ENCODE measurements at places on chromosomes 16 and 17. TPM values are rescaled to one million over a fixed set of nuclear protein-coding genes. Genes with fewer than 3 reads are reported as not detected.

Gene MYH13
- total RNA-seq = not detected

Gene SLFN12L
- 5.6 TPM for total RNA-seq

Gene TVP23A
- total RNA-seq = 3.3 TPM

GRCh38 chr16:74700438-74701225 lies at the start of gene MLKL:
Gene MLKL (minus strand): TSS chr16:74700862. CDS start chr16:74695757, 5,105 bp downstream.
- peak; percentile 64 for DNase-seq

GRCh38 chr17:37736428-37736827 lies 8.4 kb downstream of the HNF1B start:
- no peak for DNase-seq

DNA sequence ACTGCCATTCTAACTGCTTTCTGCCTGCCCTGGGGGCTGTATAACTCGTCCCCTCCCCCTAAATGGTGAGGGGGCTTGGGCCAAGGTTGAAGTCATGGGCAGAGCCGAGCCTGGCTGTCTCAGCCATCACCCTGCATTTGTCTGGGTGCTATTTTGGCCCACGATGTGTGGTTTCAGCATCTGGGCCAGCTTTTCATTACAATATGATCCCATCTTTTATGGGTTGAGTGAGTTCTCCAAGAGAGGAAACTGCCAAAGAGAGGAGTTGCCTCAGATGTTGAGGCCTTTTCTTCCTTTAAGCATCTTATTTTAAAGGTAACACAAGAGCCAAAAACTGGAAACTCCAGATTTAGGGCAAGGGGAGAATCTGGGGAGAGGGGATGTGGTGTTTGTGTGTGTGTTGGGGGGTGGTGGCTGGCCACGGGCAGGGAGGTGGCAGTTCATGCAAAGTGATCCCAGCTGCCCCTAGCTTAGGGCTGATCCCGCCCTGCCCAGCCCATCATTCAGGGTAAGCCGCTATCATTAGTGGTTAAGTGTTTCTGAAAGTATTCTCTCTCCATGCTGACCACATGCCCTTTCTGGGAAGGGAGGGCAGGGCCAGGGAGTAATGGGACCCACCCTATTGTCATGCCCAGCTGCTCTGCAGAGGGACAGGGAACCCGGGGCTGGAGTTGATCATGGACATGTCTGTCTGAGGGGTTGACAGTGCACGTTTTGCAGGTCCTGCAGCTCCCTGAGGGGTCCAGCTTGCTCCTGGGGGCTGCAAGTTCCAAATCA lies 83.2 kb upstream of the CLEC18A start:
- no peak for DNase-seq

Gene SLC2A4
- 11.2 TPM for total RNA-seq

Gene SLFN11
- total RNA-seq = 24.4 TPM

DNA sequence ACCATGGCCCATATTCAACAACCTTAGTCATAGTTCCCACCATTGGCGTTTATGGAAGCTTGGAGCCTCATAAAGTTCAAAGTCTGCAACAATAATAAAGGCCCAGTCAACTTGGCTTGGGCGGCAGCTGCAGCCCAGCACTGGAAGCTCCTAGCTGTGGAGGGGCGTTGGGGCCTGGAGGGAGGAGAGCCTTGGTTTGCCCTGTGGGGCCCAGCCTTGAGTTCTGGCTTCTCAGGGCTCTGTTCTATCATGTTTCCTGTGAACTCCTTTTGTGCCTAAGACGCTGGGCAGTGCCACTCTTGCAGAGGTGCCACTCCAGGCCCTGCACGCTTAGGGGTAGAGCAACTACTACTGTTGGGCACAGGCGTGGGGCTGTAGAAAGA lies 927 bp upstream of the ENGASE start:
- DNase-seq = peak; percentile 50

Gene CD300H
- total RNA-seq = not detected

- no peak for DNase-seq
These were observed 627.6 kb downstream of the MAF start for GRCh38 chr16:78972986-78973385.

GRCh38 chr16:72637306-72637705 lies 410.6 kb downstream of the ZFHX3 start:
- DNase-seq = no peak

Gene CYLD
- 45.7 TPM for total RNA-seq

- no peak for DNase-seq
These were observed 507 bp downstream of the CIITA start for GRCh38 chr16:10877472-10877946.

- DNase-seq = no peak
These were observed 10.3 kb downstream of the NLRC5 start for GRCh38 chr16:56999409-57000270.

DNA sequence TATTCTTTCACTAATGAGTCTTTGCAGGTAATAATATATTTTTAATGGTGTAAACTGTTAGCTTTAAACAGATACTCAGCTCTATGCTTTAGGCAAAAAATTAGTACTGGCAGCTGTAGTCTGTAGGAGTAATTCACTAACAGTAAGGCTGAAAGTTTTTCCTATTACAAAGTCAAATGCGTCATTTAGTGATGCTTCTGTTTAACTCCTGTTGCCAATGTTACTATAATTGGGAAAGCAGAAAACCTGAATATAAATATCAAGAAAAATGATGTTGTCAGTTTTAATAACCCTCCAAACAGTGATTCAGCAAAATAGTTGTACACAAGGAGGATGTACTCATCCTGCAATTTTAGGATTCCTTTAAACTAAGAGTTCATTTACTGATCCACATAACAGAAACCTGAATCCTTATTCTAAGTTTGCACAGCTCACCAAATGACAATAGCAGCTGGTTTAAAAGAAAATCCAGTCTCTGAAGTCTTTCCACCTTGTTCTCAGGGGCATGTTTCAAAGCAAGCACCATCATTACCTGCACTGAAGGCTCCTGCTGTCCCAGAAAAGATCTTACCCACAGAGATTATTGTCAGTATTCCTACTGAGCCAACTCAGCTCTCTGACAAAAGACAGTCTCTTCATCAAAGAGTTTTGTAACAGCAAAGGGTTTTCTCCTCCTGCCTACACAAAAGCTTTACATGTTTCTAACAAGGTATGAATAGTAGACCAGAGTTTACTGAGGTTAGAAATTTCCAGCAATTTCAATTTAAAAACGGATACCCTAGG lies 4.2 kb downstream of the CDR2 start:
- DNase-seq = no peak

Gene OR2C1
- total RNA-seq = not detected

Gene POLG2
- total RNA-seq = 27.6 TPM

- peak; percentile 82 for DNase-seq
These were observed 119.1 kb upstream of the SMURF2 start for GRCh38 chr17:64781014-64781756.

GRCh38 chr16:84600343-84601229 lies 17.3 kb downstream of the COTL1 start:
- no peak for DNase-seq

Gene ENPP7
- 0.18 TPM for total RNA-seq

Gene EXOC3L1
- total RNA-seq = 5.2 TPM

GRCh38 chr17:62663304-62663703 lies 35.8 kb downstream of the MRC2 start:
- no peak for DNase-seq

DNA sequence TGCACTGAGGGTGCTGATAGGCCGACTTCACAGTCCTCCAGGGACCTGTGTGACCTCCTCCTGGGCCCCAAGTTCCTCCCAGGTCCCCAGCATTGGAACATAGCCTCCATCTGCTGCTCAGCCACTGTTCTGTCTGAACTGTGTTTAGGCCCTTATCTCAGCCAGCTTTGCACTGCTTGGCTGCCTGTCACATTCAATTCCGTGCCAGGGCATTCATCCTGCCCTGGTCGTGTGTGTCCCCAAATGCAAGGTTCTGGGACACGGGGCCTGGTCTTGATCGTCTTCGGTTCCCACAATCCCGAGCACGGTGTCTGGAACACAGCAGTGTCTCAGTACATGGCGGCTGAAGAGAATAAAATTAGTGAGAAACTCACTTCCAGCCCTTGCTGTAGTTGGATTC lies 69.9 kb upstream of the NFAT5 start:
- DNase-seq = no peak

- DNase-seq = no peak
These were observed 9.3 kb downstream of the C16orf90 start for GRCh38 chr16:3485821-3486505.

GRCh38 chr17:66152756-66153155 lies 39.2 kb downstream of the CEP112 start:
- no peak for DNase-seq

Measured in ureter (tissue), 1 donor.